Osteoblast (primary cell): ENCODE measurements at places on chromosomes 16 and 17. TPM values are rescaled to one million over a fixed set of nuclear protein-coding genes. Genes with fewer than 3 reads are reported as not detected.

GRCh38 chr17:57080718-57081117 lies 4.3 kb upstream of the AKAP1 start:
- H3K27ac ChIP-seq = no peak overlapping the region
- H3K27me3 ChIP-seq = no peaks in the 10 kb centered on the region
- no peaks in the 10 kb centered on the region for H3K36me3 ChIP-seq
- H3K4me3 ChIP-seq = no peak overlapping the region
- no peak for DNase-seq
- H3K4me1 ChIP-seq = peaks cover 5% of the 10 kb centered on the region

DNA sequence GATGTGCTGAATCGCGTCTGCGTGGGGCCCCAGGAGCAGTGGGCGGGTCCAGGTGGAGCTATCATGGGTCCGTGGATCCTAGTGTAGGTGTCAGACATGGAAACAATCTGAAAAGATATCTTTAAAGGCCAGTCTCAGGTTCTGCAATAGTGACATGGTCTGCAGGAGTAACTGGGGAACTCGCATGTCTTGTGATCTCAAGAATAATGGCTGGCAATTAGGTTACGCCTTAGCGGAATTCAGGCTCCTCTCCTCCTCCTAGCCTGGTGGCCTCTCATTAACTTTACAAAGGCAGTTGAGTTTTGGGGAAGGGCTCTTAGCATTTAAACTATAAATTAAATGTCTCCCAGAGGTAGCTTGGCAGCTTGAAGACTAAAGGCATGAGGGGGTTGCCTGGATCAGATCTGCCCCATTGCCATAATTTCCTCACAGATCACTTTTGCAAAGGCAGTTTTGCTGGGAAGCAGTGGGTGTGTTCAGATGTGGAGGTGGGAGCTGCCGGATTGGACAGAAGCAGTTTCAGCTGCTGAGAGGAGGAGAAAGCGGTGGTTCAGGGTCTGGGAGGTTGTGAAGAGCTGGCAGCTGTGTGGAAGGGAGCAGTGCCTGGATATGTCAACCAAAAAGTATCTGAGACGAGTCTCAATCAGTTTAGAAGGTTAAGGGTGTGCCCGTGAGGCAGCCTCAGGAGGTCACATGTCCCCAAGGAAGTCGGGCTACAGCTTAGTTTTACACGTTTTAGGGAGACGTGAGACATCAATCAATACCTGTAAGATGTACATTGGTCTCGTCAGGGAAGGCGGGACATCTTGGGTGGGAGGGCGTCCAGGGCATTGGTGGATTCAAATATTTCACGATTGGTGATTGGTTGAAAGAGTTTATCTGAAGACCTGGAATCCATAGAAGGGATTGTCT lies 2.7 kb downstream of the TBCD start:
- no peak overlapping the region for H3K27ac ChIP-seq
- H3K36me3 ChIP-seq = peaks cover 7% of the 10 kb centered on the region
- H3K4me3 ChIP-seq = no peak overlapping the region
- H3K27me3 ChIP-seq = no peaks in the 10 kb centered on the region

DNA sequence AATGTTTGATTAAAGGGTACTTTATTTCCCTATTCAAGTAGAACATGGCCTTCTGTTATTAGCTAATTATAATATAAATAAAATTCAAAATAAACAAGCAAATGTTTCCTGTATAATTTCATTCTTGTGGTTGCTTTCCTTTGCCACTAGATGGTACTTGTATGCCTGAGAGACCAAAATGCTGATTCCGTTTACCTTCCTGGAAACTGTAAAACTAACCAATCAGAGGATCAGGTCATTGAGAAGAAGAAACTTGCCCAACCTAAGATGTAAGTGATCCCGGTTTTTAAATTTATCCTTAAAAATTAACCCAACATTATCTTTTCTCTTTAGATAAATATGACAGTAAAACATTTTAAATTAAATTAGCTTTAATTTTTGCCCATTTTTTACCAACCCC lies 8.1 kb upstream of the ABCA5 start:
- no peak overlapping the region for H3K27ac ChIP-seq
- no peaks in the 10 kb centered on the region for H3K4me1 ChIP-seq
- H3K4me3 ChIP-seq = no peak overlapping the region
- peak; percentile 73 for DNase-seq

DNA sequence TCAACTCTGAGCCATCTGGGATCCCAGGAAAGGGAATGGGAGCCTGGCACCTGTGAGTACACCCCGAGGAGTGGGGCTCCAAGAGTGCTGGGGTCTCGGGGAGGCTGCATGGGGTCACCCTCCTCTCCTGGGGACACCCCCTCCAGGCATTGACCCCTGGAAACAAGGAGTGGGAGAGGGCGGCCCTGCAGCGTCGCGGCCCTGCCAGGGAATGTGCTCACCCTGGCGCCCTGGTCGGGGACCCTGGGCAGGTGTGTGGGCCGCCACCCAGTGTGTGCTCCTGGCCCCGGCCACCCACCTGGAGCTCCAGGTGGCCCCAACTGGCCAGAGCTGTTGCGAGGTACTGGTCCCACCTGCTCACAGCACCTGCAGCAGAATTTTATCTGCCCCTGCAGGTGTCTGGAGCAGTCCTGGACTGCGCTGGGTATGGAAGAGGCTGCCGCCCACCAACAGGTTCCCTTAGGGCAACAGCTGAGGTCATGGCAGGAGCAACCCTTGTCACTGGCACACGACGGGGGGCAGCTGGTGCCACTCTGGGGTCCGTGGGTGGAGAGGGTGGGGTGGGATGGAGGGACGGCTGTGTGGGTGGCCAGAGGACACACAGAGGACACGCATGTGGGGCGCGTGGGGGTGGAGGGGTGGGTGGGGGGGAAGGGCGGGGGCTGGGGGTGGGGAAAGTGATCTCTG lies 5.4 kb upstream of the PABPN1L start:
- no peak overlapping the region for H3K4me3 ChIP-seq
- DNase-seq = no peak
- peaks cover 33% of the 10 kb centered on the region for H3K27me3 ChIP-seq
- H3K36me3 ChIP-seq = no peaks in the 10 kb centered on the region
- no peak overlapping the region for H3K27ac ChIP-seq

GRCh38 chr17:33978889-33979288 lies 276.2 kb upstream of the CCL2 start:
- no peak overlapping the region for H3K27ac ChIP-seq
- no peaks in the 10 kb centered on the region for H3K27me3 ChIP-seq
- DNase-seq = no peak
- no peaks in the 10 kb centered on the region for H3K36me3 ChIP-seq

GRCh38 chr17:50725769-50726655 lies 6.6 kb downstream of the LUC7L3 start:
- peaks cover 44% of the 10 kb centered on the region for H3K4me1 ChIP-seq
- no peak overlapping the region for H3K4me3 ChIP-seq
- no peak for DNase-seq
- no peak overlapping the region for H3K27ac ChIP-seq
- H3K27me3 ChIP-seq = no peaks in the 10 kb centered on the region
- no peaks in the 10 kb centered on the region for H3K36me3 ChIP-seq

- no peaks in the 10 kb centered on the region for H3K36me3 ChIP-seq
- H3K27ac ChIP-seq = no peak overlapping the region
Measured at GRCh38 chr16:86962913-86963312, 354.3 kb downstream of the C16orf95 start.

- DNase-seq = peak; percentile 91
- H3K27me3 ChIP-seq = peaks cover 23% of the 10 kb centered on the region
- H3K4me3 ChIP-seq = no peak overlapping the region
- H3K27ac ChIP-seq = no peak overlapping the region
- H3K36me3 ChIP-seq = no peaks in the 10 kb centered on the region
Measured at GRCh38 chr17:82355770-82356427, 3.1 kb upstream of the TEX19 start.

RPL23 gene
- total RNA-seq = 821 and 1,095 TPM in 2 replicates

DNA sequence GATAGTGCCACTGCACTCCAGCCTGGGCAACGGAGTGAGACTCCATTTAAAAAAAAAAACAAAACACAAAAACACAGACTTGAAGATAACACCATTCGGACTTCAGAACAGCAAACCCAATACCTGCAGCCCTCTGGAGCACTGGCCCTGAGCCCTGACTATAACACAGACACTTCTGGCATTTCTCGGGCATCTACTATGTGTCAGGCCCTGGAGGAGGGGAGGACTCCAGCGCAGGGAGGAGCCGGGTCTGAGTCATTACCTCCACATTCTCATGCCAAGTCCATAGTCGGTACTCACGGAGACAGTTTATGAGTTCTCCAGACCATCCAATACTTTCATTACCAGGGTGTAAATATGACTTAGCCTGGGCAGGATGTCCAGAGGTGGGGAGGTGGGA lies 48.8 kb downstream of the PITPNM3 start:
- peak; percentile 97 for DNase-seq
- H3K4me1 ChIP-seq = peaks cover 53% of the 10 kb centered on the region

DNA sequence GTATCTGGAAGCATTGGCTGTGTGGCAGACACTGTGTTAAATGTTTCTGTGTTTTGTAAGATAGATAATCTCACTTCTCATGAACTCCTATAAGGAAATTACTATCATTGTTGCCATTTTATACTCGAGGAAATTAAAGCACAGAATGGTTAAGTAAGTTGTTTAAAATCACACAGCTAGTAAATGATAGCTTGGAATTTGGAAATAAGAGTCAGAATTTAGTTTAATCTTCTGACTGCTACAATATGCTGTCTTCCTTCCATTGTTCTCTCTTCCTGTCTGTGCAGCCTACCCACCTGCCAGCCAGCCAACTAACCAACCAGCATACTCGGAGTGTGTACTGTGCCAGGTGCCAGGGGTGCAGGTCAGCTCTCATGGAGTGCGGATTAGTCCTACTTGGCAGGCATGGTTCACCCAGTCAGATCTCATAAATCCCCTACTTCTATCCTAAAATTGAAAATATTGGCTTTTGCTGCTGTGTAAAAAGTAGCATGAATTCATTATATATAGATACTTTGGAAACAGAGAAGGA lies 79.9 kb upstream of the LGALS9 start:
- peaks cover 48% of the 10 kb centered on the region for H3K4me1 ChIP-seq
- peaks cover 14% of the 10 kb centered on the region for H3K27me3 ChIP-seq
- no peak overlapping the region for H3K27ac ChIP-seq
- DNase-seq = no peak

- DNase-seq = peak; percentile 61
- H3K27ac ChIP-seq = no peak overlapping the region
- H3K27me3 ChIP-seq = no peaks in the 10 kb centered on the region
Measured at GRCh38 chr16:84924331-84925091, 86.8 kb downstream of the ZDHHC7 start.

- H3K36me3 ChIP-seq = no peaks in the 10 kb centered on the region
- H3K27me3 ChIP-seq = peaks cover 28% of the 10 kb centered on the region
- peaks cover 5% of the 10 kb centered on the region for H3K4me1 ChIP-seq
- peak within 1 kb of the TSS; percentile 56 for H3K4me3 ChIP-seq
Measured at GRCh38 chr16:50692999-50693781, at the start of gene NOD2. Gene NOD2, plus strand, starts transcription at chr16:50693606. Its CDS starts 5,890 bp downstream, at chr16:50699496.

DNA sequence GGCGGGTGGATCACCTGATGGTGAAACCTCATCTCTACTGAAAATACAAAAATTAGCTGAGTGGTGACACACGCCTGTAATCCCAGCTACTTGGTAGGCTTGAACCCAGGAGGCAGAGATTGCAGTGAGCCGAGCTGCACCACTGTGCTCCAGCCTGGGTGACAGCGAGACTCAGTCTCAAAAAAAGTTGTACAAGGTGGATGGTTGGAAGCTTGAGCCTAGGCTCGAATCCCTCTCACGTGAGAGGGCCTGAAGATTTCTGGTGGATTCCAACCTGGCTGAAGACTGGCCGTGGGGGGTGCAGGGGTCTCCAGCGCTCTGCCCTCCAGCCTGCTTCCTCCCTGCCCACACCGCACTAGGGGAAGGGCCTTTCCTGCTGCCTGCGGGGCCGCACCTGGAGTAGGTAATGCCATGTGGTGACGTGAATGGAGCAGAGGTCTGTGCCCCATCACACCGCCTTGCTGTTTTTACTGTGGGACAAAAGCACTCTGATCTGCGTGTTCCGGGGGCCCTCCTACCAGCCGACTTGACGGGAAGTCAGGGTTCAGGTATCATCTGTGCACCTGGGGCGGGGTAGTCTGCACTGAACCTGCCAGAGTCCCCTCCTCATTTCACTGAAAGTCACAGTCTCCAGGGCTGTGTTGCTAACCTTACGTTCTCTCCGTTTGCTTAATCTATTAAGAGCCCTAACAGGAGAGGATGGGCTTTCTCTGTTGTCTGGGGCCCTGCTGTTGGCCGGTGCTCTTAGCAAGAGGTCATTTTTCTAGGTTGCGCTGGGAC lies 4.2 kb downstream of the RPL13 start:
- no peak overlapping the region for H3K27ac ChIP-seq
- H3K4me1 ChIP-seq = peaks cover 45% of the 10 kb centered on the region
- H3K27me3 ChIP-seq = no peaks in the 10 kb centered on the region
- peaks cover 40% of the 10 kb centered on the region for H3K36me3 ChIP-seq

SDK2 gene
- total RNA-seq = under 0.01 TPM in 2 replicates

PER1 gene
- 11.2 and 16.6 TPM in 2 replicates for total RNA-seq

DNA sequence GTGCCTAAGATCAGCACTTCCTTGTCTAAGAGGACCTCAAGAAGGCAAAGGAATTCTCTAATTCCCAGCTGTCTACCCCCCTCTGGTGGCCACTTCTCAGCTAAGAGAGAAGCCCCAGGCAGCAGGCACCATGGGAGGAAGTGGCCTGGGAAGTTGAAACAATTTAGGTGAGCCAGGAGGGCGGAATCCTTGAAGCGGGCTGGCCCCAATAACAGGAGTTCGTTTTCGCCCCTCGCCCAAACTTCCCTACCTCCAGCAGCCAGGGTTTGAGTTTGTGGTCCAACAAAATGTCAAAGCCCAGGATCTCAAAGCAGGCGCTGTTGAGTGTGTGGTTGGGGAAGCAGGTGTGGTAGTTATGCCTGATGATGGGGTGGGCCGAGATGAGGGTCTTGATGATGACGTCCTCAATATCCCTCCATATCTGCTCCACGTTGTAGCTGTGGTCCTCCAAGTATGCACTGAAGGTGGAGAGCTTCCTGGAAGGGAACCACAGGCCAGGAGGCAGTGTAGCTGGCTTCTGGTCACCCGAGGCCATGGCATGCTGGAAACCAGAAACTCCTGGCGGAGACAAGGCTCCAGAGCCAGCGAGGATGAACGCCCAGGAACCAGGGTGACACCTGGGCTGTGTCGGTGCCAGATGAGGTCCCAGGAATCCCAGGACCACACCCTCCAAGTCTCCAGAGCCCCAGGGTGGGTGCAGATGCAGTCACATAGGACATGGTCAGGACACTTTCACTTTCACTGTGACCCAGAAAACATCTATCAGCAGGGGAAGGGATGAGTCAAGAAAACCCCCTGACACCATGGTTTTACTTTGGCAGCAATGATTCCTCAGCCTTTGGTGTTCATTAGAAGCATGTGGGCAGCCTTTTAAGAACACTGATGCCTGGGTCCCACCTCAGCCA lies 25.6 kb downstream of the TTLL6 start:
- H3K36me3 ChIP-seq = no peaks in the 10 kb centered on the region
- H3K27ac ChIP-seq = no peak overlapping the region
- peaks cover 11% of the 10 kb centered on the region for H3K4me1 ChIP-seq
- DNase-seq = peak; percentile 90
- peak overlapping the region; percentile 29 for H3K4me3 ChIP-seq
- H3K27me3 ChIP-seq = peaks cover 35% of the 10 kb centered on the region

DNA sequence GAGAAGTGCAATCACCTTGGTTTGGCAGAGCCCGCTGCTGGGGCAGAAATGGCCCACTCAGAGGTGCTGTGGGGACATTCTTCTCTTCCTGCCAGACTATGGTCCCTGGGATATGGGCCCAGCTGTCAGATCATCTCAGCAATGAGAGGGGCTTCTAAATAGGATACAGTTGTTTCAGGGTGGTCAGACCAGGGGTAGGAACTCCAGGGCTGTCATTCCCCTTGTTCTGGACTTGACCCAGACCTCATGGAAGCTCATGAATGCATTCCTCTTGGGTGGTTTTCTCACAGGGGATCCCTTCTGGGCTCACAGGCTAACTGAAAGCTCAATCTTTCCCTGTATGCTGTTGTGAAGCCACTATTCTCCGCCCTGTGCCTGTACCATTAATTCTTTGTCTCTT lies 347.2 kb downstream of the SLC39A11 start:
- no peak overlapping the region for H3K27ac ChIP-seq
- H3K4me1 ChIP-seq = no peaks in the 10 kb centered on the region
- H3K4me3 ChIP-seq = no peak overlapping the region
- no peaks in the 10 kb centered on the region for H3K27me3 ChIP-seq
- DNase-seq = no peak
